IPS DF 19.7 (cell line): ENCODE measurements at places on chromosomes 5 and 9.

- no peak for DNase-seq
Measured at GRCh38 chr5:65026816-65027548, 258.3 kb downstream of the CWC27 start.

- no peak for DNase-seq
Measured at GRCh38 chr5:62457071-62457470, 44.5 kb downstream of the IPO11 start.

GRCh38 chr5:180540050-180540694, 46.0 kb downstream of the CNOT6 start:
- DNase-seq, result no peak

GRCh38 chr5:171863935-171864334, 78.3 kb downstream of the SMIM23 start:
- DNase-seq, result no peak

GRCh38 chr5:111670826-111671492, 86.0 kb downstream of the NREP start:
- no peak for DNase-seq
